ENCODE measurements at places on chromosomes 12 and 14. TPM values are rescaled to one million over a fixed set of nuclear protein-coding genes. Genes with fewer than 3 reads are reported as not detected.

DNA sequence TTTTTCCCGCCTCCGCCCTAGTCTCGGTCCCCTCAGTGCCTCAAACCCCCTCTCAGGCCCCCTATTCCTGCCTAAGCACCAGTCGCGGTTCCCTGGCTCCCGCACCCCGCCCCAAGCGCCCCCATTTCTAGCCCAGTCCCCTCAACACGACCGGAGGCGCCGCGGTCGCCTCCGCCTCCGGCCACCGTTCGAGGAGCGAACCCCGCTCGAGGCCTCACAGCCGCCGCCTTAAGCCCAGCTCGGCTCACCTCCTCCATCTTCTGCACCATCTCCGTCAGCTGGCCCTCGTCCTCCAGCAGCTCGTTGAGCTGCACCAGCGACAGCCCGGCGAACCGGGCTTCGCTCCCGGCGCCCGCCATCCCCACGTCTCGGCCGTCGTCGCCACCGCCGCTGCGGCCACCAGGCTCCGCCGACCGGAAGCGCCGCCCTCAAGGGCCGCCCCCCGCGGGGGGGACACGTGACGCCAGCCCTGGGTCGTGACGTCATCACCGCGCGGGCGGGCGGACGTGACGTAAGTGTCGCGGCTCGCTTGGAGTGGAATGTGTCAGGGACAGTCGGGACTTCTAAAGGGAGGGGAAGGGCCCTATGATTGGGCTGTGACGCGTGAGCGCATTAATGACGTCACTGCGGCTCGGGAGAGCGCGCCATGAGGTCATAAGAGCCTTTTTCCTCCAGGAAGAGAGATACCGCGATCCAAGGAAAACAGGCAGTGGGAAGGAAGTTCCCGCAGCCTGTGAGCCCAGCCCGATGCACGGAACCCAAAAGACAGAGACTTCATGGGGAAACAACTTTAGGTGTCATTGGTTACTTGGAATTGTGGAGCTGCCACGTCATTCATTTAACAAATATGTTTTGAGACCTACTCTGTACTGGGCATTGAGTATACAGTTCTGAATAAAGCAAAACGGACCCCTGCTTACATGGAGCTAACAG lies at the start of gene VPS37B:
Gene VPS37B (minus strand): TSS at position 421 of the 933 bp plus-strand sequence. CDS start 62 bp downstream, at position 359.
- peak; percentile 97 for DNase-seq

DNA sequence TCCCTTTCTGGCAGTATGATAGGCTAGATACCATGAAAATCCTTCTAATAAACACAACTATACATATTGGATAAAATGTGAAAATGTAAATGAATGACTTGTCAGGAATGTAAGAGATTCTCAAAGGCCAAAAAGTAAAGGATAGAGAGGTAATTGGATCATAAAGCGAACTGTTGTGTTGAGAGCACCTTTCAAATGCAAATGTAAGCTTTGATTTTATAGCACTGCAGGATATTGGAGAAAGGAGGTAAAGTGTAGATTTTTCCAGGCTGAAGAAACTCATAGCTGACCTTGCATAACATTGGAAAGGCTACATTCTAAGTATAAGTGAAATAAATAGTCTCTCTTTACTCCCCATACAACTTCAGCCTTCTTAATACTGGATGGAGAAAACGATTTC lies 54.0 kb downstream of the PTPRB start:
- DNase-seq: no peak

DNA sequence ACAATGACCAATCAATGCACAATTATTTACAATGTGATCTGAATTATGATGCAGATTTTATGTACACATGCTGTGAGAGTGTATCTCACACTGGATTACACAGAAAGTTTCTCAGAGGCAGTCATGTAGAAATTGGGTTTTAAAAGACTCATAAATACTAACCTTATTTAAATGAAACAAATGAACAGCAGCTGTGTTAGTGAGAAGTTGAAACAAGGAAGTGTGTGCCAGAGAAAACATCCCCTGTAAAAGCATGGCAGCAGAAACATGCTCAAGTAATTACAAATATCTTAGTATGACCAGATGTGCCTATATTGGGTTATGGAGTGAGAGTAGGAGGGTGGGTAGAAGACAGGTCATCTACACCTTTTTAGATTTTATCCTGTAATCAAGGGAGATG lies 723.7 kb downstream of the C12orf50 start:
- no peak for DNase-seq

- DNase-seq: no peak
Measured at GRCh38 chr14:100818221-100818699, 7.7 kb upstream of the MEG3 start.

DNA sequence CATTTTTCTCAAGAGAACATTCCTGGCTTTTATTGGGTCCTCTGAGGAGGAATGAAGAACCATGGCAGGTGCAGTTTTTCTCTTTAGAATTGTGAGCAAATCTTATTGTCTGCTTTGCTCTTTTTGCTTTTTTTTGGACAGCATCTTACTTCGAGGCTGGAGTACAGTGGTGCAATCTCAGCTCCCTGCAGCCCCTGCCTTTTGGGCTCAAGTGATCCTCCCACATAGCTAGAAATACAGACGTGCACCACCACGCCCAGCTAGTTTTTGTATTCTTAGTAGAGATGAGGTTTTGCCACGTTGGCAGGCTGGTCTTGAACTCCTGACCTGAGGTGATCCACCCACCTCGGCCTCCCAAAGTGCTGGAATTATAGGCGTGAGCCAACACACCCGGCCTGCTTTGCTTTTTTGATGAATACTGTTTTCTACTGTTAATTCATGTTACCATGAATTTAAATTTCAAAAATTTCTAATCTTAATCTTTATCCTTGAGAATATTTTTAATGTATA lies 71.5 kb downstream of the POLR3B start:
- DNase-seq: no peak

- DNase-seq: no peak
Measured at GRCh38 chr14:63088865-63089264, 43.6 kb upstream of the KCNH5 start.

- DNase-seq: no peak
Measured at GRCh38 chr14:42407153-42407552, 800.5 kb downstream of the LRFN5 start.

DNA sequence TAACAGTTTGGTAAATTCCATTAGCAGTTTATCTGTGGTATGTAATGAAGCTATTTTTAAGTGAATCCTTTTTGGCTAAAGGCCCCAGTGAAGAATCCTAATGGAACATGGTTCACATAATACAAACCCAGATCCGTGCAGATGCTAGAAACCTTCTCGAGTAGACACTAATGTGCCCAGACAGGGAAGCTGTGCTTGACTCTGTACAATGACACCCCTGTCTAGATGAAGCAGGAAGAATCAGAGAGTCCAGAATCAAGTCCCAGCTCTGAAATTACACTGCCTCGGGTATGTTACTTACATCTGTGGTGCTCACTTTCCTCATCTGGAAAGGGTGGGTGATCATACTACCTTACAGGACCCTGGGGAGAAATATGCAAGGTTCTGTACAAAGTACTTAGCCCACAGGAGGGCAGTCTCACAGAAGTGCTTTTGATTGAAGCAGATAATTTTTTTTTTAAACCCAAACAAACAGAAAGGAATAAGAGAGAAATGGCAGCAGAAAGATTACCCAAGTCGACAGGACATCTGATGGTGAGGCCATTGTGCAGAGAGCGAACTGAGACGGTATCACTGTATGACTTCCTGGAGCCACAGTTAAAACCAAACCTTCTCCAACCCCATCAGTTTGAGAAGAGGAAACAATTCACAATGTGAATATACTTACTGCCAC lies 8.5 kb downstream of the CRACR2A start:
- DNase-seq: no peak

- no peak for DNase-seq
Measured at GRCh38 chr14:70108419-70108818, 80.3 kb downstream of the SLC8A3 start.

DNA sequence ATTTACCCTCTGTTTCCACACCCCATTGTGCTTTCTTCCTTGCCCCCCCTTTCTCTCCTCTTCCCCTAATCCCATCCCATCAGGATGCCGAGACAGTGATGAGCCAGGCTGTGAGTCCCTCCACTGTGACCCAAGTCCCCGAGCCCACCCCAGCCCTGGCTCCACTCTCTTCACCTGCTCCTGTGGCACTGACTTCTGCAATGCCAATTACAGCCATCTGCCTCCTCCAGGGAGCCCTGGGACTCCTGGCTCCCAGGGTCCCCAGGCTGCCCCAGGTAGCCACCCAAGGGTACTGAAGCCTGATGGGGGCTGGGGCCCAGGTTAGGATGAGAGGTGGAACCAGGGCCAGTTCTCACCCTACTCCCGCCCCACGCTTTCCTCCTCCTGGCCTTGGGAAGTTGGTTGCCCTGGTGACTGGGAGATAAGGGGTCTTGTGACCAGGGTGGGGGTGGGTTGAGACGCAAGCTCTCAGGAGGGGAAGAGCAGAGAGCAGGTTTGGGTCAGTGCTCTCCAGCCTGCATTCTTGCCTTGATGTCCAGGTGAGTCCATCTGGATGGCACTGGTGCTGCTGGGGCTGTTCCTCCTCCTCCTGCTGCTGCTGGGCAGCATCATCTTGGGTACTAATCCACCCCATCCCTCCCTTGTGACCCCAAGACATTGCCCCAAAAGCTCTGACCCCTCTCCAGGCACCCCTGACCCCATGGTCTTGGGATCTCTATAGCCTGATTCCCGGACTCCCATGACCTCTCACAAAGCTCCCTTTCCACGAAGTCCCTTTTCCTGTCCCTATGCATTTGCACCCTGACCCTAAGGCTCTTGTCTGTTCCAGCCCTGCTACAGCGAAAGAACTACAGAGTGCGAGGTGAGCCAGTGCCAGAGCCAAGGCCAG lies 1.2 kb downstream of the AMHR2 start:
- peak; percentile 41 for DNase-seq

The KCNC2 gene
- total RNA-seq: not detected

The LIN7A gene
- total RNA-seq: 5.8 TPM

The TAS2R14 gene
- 2.4 TPM for total RNA-seq

The ULK1 gene
- total RNA-seq: 19.4 TPM

The PLBD2 gene
- total RNA-seq: 62.9 TPM

All from mesenteric fat pad (tissue), 1 donor.